AG04449 (cell line): ENCODE measurements at places on chromosomes 4 and X.

DNA sequence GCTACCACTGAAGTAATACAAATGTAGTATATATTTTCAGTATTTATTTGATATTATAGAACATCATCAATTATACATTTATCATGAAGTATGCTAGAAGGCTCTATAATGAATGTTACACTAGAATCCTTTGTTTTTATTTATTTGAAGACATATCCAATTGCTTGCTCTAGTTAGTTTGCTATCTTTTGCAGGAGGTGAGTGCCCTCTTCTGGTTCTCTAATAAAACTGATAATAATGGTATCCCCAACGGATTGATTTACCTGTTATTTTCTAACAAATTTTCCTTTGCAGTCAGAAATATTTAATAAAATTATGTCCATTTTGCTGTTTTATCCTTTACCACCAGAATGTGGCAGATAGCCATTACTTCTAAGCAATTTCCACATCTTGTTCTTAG lies 274.3 kb upstream of the TACR3 start:
- DNase-seq, result no peak

DNA sequence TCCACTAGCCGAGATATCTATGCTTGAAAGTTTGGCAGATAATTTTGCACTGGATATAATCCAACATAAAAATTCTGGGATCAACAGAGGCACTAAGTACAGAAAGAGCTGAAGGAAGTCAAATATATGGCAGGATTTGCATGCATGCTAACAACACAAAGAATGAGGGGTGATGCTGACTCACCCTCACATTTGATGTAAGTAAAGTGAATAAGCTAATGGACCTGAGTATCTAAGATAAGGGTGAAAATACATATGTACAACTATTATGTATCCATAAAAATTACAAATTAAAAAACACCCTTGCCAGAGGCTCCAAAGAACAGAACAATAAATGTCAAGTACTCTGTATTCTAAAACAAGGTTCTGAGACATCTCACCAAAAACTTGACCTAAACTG lies 63.8 kb upstream of the PRDX4 start:
- DNase-seq, result no peak

GRCh38 chrX:132480581-132481203 lies 8.1 kb downstream of the MBNL3 start:
- no peak for DNase-seq

GRCh38 chr4:867526-868250 lies 41.8 kb upstream of the CPLX1 start:
- no peak for DNase-seq

GRCh38 chrX:3451571-3451970 lies 105.1 kb upstream of the MXRA5 start:
- DNase-seq, result no peak

GRCh38 chr4:162457071-162457865 lies 293.5 kb upstream of the FSTL5 start:
- no peak for DNase-seq

- DNase-seq, result no peak
Measured at GRCh38 chr4:160026721-160027120, 923.8 kb downstream of the RAPGEF2 start.

DNA sequence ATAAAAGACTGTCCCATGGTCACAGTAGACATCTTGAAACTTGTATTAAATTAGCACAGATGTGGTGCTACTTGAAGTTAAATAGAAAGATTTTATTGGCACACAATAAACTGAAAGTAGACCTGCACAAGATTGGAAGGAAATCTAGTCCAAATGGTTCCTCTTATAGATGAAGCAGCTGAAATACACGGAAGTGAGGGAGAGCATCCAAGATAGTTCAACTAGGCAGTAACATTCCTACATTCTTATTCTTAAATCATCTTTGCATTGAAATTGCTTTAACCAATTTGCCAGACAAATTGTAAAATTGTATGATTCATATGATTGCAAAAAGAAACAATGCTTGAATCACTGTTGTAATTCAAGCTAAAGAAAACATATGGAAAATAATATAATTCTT lies 87.6 kb upstream of the VCX3B start:
- DNase-seq, result no peak

- DNase-seq, result peak; percentile 17
Measured at GRCh38 chr4:102036619-102037376, 246.3 kb downstream of the BANK1 start.

- no peak for DNase-seq
Measured at GRCh38 chr4:113901994-113902787, 77.3 kb downstream of the ARSJ start.

DNA sequence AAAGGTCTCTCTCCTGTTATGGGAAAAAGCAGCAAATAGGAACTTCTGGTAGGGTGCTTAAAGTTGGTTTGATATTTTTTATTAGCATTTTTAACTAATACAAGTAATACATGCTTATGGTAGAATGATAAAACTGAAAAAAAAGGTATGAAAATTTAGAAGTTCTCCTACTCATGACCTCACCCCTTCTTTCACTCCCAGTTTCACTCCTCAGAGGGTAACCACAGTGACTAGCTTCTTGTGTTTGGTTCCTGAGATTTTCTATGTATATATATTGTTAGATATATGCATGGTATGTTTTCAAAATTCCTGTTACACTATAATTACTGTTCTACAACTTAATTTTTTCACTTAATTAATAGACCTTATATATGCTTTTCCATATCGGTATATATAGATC lies 66.5 kb downstream of the AR start:
- no peak for DNase-seq

DNA sequence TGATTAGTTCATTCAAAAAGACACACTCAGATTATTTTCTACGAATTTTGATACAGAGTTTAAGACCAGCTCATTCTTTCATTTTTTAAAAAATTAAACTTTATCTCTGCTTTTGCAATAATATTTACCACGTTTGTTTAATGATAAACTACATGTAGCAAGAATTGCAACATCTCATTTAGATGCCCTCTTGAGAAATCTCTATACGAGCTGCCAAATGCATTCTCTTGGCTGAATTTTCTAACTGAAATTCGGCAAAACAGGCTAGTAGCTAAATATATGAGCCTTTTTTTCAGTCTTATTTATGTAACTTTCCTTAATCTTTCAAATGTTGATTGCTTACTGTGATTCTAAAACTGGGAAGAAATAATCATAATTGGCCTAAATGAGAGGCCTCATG lies 2.1 kb upstream of the GC start:
- DNase-seq, result no peak

DNA sequence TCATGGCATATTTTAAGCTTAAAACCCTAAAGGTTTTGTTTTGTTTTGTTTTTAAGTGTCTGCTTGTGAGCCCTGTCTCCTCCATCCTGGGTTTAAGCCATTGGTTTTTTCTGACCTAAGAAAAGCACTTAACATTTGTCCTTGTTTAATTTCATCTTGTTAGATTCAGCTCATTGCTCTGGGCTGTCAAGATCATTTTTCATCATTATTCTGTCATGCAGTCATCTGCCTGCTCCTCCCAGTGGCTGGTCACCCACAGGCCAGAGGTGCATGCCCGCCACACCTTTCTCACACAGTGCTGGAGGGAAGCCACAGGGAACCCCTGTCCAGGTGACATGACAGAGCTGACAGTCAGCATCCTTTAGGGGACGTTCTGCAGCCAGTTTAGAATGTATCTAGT lies 11.7 kb upstream of the REELD1 start:
- no peak for DNase-seq

DNA sequence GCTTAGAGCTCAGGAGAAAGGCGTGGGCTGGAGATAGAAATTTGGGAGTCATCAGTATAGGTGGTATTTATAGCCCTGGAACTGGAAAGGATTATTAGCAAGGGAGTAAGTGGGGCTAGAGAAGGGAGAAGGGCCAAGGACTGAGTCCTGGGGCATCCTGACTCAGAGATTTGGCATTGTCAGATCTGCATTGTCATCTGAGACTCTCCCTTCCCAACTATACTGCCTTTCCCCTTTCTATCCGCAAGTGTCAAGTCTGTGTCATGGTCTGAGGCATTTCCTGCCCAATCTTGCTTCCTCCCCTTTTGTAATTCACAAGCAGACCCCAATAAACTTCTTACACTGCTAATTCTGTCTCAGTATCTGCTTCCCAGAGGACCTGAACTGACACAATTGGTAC lies 24.4 kb upstream of the SLC25A43 start:
- DNase-seq, result no peak

GRCh38 chr4:100450449-100450848 lies 67.4 kb downstream of the EMCN start:
- DNase-seq, result no peak

DNA sequence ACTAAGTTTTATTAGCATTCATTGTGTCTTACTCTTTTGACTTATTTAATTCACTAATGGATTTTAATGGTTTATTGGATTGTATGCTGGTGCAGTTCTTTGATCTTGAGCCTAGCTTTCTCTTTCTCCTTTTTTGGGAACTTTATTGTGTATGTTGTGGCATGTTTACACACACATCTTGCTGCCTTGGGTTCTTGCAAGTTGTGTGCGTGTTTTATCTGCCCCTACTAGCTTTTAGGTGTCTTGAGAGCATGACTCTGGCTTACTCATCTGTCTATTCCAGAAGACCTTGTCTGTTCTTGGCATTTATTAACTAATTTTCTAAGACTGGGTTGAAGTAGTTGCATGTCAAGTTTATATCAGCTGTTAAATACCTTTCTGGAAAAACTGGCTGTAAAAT lies 2.7 kb downstream of the TMEM165 start:
- no peak for DNase-seq

DNA sequence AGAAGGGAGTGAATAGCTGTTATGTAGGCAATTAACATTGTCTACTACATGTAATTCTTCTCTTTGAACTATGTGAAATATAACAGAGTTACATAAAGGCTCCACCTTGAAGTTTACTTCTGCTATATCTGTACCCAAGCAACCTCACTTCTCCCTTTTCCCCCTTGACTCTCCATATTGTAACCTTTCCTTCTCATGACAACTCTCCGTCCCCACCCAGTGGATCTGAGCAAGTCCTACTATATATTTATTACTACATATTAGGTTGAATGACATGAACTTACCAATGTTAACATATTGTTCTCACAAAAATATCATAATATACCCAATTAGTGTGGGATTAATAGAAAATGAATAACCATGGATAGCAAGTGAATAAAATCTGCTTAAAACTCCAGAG lies 93.2 kb upstream of the ATP8A1 start:
- DNase-seq, result no peak

GRCh38 chr4:171025776-171026175 lies 787.4 kb upstream of the GALNTL6 start:
- no peak for DNase-seq

DNA sequence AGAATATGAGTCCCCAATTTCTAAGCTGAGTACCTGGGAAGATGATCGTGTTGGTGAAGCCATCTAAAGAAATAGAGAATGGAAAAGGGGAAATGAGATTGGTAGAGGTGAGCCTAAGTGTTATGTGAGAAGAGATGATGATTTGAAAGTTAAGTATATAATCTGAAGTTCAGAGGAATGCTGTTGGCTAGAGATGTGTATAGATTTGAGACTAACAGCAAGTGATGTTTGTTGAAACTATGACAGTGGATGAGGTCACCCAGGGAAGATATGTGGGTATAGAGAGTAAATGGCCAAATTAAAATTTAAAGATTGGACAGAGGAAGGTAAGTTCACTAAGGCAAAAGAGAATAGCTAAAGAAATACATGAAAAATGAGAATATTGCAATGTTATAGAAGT lies 324.2 kb downstream of the MAPK10 start:
- no peak for DNase-seq

GRCh38 chrX:109622270-109622669 lies 2.7 kb downstream of the KCNE5 start:
- no peak for DNase-seq

DNA sequence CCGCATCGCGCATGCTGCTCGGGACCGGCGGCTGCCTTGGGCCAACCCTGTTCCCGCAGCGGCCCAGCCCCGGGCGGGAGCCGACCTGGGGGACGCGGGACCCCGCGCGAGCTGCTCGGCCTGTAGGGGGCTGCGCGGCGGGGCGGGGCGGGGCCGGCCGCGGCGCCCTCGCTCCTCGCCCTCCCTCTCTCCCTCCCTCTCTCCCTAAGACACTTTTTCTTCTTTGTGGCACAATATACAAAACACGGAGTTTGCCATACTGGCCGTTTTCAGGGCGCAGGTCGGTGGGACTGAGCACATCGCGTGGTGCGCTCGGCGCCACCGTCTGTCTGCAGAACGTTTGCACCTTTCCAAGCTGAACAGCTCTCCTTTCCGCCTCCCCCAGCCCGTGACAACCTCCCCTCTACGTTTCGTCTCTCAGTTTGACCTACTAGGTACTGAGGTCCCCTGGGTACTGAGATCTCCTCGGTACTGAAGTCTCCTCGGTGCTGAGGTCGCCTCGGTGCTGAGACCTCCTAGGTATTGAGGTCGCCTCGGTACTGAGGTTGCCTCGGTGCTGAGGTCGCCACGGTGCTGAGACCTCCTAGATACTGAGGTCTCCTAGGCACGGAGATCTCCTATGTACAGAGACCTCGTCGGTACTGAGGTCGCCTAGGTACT lies 261.1 kb upstream of the PLCXD1 start:
- no peak for DNase-seq

DNA sequence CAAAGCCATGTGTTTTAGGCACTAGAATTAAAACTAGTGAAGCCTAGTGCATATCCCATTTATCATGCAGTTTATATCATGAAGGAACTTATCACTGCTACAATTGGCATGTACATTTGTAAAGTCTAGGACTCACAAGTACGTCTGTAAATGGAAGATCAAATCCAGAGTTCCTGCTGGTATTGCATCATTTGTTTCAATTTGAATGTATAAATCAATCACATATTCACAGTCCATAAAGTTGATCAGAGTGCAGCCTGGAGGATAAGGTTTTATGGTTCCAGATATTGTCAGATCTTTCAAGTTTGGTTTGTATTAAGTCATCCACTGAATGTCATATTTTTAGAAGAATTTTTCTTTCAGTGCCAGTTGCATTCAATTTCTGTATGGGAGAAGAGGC lies 32.6 kb upstream of the PDE5A start:
- no peak for DNase-seq

DNA sequence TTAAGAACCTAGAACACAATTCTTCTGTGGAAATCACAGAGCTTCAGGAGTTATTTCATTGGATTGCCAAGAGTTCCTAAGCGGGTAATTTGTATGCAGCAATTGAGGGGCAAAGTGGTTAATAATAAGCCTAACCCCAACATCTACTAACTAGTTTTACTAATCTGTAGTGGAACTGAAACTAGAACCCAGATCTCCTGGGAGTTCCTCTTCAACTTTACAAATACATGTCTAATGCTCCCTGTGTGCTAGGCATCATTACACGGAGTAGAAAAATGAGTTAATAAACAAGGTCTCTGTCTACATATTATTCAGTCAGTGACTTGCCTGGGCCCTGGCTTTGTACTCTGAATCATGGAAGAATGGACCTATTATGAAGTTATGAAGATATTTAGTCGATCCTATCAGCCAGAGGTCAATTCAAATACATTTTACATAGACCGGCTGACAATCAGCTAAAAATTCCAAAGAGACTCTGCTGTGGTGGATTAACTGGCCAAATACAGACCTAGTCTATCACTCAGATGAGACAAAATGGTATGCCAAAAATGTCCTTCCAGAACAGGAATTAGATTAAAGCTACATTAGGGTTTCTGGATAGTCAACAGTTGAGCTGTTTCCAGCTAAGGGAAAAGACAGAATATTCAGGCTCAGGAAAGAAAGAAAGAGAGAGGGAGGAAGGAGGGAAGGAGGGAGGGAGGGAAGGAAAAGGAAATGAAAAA lies 326.0 kb downstream of the FBXW7 start:
- DNase-seq, result no peak
